ENCODE measurements at places on chromosomes 4 and X. TPM values are rescaled to one million over a fixed set of nuclear protein-coding genes. Genes with fewer than 3 reads are reported as not detected.

GRCh38 chrX:2732076-2732475 lies 19.8 kb upstream of the XG start:
- DNase-seq, result no peak

DNA sequence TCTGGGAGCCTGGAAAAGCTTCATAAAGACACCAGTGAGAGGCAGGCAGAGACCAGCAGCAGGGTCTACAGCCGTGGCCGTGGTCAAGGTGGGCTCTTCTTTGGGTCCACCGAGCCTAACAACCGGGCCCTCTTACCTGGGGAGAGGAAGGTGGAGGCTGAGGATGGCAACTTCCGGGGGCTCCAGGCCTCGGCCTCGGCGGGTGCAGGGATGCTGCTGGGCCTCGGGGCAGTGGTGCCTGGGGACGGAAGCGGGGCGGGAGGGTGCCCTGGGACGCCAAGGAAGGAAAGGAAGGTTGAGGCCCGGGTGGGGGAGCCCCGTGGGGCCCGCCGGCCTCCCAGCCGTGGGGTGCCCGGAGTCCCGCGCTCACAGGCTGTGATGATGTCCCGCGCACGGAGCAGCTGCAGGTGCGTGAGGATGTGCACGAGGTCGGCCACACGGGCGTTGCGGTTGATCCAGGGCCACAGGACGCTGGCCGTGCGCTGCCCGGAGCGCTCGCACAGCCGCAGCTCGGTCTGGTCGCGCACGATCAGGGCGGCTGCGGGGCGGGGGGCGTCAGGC lies 561 bp downstream of the IRAK1 start:
- DNase-seq, result no peak

TNMD gene
- total RNA-seq, result 3.0 TPM

GRCh38 chr4:101037249-101037648 lies 310.1 kb downstream of the PPP3CA start:
- DNase-seq, result no peak

DNA sequence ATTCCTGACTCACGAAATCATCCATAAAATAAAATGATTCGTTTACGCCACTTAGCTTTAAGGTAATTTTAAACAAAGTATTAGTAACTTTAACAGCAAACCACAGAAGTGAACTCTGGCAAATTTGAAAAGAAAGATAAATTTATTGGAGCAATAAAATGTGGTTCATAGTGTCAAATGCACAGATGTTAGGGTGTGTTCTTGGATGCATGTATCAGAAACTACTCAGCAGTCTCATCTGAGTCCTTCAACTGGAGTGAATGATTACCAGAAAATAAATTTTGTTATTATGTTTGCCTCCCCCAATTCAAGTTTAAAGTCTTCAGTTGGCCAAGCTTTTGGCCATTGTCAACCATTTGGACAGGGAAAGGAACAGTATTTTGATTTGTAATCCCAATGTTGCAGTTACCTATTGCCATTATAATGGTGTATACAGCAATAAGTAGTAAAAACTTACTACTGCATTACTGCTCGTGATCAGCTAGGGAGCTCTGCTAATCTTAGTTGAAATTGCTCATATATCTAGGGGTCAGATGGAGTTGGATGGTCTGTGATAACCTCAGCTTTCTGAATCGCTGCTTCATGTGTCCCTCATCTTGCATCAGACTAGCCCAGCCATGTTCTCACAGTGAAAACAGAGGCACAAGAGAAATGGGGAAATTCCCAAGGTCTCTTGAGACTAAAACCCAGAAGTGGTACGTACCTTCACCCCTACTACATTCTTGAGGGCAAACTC lies 254.6 kb upstream of the KCNIP4 start:
- no peak for DNase-seq

DNA sequence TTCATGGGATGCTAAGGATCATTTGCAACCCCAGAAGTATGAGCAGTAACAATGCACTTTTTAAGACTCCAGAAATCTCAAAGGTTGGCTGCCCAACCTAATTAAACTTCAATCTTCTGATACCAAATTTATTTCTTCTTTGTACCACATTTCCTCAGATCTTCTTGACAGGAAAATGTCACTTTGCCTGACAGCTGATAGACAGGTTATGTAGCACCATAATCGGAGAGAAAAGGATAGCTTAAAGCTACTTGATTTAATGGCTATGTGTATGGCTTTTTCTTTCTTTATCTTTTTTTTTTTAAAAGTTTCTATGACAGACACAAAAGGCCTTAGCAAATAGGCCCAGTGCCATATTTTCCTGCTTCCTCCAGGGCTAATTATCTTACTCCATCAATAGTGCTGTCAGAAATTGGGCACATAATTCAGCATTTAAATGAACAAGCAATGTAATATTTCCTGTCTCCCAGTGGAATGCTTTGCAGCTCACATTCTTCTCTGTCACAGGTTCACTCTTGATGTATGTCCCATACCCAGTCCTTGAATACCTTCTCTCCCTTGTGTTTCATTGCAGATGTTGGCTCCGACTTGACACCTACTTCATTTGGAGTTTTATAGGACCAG lies 795.7 kb downstream of the ADGRL3 start:
- no peak for DNase-seq

GRCh38 chr4:78057600-78058550 lies 752 bp downstream of the FRAS1 start:
- DNase-seq, result peak; percentile 45

DNA sequence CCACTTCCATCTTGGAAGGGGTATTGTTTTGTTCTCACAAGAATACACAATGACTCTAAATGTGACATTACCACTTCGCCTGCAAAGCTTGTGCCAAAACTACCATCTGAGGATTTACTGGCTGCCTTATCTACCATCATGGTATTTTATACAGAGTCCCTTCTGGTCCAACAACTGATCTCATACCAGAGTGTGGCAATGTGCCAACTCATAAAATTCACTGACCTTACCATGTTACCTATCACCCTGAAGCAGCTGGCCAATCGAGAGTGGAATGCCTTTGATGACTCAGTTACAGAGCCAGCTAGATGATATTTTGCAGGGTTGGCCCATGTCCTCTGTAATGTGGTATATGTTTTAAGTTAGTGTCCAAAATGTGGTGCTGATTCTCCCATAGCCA lies 3.8 kb upstream of the SERPINA7 start:
- DNase-seq, result no peak

NEIL3 gene
- total RNA-seq, result not detected

GRCh38 chr4:68953056-68953596 lies 1.5 kb upstream of the UGT2A3 start:
- DNase-seq, result no peak

DNA sequence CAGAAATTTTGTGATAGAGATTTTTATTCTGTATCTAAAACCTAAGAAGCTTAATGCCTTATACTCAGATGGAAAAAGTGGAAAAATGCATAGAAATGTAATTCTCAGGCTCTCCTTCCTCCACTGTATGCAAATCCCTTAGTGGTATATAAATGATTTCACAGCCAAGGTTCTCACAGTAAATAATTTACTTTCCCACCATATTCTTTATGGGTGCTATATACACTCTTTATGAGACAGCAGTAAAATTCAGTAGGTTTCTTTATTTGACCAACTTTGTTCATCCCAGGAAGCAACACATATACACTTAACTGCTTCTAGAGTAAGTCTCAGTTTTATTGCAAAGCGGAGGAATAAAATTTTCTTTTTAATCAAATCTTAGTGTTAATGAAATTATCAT lies 1399.7 kb downstream of the PCDH7 start:
- no peak for DNase-seq

DNA sequence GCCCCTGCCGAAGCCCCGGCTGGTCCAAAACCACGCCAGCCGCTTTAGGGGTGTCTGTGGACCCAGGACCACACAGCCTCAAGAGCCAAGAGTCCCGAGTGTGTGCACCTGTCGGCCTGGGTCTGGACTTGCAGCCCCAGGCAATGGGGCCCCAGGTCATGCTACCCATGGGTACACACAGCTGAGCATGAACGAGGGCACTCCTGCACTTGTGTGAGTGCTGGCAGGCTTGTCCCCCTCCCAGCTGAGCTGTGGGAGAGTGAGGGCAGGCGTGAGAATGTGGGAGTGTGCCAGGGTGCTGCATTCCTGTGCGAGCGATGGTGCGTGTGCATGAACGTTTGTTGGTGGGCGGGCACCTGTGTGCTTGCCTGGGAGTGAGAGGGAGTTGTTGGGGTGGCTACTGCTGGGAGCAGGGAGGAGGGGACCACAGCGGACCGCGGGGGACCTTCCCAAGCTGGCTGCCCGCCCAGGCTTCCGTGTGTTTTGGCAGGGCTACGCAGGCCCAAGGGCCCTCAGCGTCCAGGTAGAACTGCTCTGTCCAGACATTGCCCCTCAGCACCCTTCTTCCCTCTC lies 30.8 kb downstream of the BLOC1S4 start:
- no peak for DNase-seq

DNA sequence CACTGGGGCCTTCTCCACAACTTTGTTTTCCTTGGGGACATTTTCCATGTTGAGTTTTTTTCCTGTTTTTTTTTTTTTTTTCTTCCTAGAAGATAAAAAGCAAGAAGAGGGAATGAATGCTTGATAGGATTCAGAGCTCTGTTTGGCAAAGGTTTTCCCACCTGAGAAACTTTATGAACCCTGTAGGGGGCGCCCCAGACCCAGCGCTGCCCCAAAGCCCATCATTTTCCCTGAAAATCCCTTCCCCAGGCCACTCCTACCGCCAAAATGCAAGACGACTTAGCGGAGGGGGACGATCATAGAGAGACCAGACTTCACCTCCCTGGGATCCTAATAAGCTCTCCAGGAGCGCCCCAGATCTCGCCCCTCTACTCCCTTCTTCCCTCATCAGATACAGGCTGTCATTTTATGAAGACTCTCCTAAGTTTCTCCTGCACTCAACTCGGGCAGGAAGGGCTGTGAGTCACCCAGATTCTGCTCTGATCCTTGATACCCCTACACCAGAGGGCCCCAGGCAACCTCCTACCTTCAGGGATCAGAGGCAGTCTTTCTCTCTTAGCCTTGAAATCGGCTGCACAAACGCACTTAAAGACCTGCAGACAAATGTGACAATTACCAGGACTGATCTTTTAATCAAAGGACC lies 1.4 kb downstream of the BEX5 start:
- DNase-seq, result no peak

All from omental fat pad (tissue), 4 donors.